ENCODE measurements at places on chromosomes 5 and 9. TPM values are rescaled to one million over a fixed set of nuclear protein-coding genes. Genes with fewer than 3 reads are reported as not detected.

PKD2L2 gene
- polyA plus RNA-seq, result 0.35 TPM

OTP gene
- not detected for polyA plus RNA-seq

OGN gene
- 153 TPM for polyA plus RNA-seq

GABRA1 gene
- polyA plus RNA-seq, result 0.76 TPM

CERT1 gene
- polyA plus RNA-seq, result 50.2 TPM

FAM221B gene
- 0.35 TPM for polyA plus RNA-seq

WDR36 gene
- 34.6 TPM for polyA plus RNA-seq

DNA sequence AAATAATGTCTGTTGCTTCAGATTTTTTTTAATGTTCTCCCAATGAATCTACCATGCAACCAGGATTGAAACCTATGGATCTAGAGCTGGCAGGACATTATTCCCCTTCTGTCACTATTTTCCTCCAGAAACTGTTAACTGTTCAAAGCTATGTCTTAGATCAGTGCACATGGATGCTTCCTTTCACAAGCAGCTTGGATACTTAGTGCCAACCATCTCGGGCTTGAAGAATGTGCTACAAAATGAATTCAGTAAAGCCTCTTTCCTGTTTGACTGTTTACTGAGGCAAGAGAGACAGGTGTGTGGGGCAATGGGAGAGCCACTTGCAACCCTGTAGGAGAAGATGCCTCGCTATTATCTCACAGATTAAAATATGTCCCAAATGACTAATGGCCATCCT, 774.8 kb downstream of the KCTD16 start:
- no peak for DNase-seq

- no peak for DNase-seq
Measured at GRCh38 chr5:158124606-158125316, 265.8 kb upstream of the CLINT1 start.

GRCh38 chr5:142650060-142650459, 35.8 kb downstream of the FGF1 start:
- DNase-seq, result no peak

- peak; percentile 66 for DNase-seq
Measured at GRCh38 chr9:115118879-115119218, 892 bp upstream of the TNC start.

GRCh38 chr9:109319626-109320241, 1.1 kb downstream of the EPB41L4B start:
- DNase-seq, result no peak

GRCh38 chr5:58759745-58760144, 176.9 kb downstream of the RAB3C start:
- no peak for DNase-seq

GRCh38 chr9:134531220-134531970, 110.2 kb upstream of the COL5A1 start:
- DNase-seq, result no peak

DNA sequence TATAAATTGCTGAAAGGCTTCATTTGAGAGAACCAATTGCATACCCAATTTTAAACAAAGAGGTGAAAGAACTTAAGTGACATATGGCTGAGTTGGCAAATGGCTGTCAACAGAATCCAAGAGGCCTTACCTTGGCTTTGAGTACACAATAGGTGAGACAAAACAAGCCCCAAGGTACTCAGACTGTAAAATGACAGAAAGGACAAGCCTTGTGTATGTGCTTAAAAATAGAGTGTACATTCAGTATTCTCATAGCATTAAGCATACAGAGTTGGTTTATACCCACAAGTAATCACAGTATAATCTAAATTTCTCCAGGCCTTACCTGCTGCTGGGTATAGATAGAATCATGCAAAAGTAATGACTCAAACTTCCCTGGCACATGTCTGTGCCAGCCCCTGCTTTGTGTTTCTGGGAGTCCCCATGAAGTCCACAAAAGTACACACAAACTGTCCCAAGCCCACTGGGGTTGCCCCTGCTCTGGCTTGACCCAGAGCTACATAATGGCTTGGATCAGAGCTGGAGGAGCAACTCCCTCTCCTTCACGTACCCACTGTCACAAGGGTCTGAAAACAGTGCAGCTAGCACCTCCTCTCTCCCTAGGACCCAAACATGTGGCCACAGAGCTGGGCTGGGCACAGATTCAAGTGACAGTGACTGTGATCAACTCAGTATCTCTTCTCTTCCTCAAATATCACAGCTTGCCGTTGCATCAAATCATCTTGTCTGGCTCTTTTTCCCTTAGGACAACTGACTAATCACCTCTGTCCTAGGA, 250.8 kb downstream of the ENC1 start:
- DNase-seq, result no peak

DNA sequence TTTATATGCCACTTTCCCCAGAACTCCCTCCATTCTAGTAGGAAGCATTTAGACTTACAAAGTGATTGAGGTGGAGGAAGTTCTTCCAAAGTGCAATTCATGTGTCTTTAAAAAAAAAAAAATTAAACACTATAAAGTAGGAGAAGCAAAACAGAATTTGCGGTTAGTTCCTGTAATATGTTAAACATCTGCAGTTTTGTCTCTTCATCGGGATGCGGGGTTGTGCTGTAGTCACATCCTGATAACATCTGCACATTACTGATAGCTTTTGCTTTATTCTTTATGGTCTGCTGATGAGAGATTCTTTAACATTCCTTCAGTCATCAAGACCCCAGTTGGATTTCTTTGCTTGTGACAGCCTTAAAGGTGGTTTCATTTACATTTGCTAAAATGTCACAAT, 694.3 kb downstream of the NR2F1-AS1 start:
- no peak for DNase-seq
